SK-N-SH (cell line): ENCODE measurements at places on chromosomes 11 and 22. TPM values are rescaled to one million over a fixed set of nuclear protein-coding genes. Genes with fewer than 3 reads are reported as not detected.

FOLR3 gene
- polyA plus RNA-seq: not detected in 2 replicates

CFL1 gene
- polyA plus RNA-seq: 2,761 and 4,252 TPM in 2 replicates

CECR2 gene
- not detected in 2 replicates for polyA plus RNA-seq

LUZP2 gene
- 0.03 and 0.06 TPM in 2 replicates for polyA plus RNA-seq

PRG3 gene
- polyA plus RNA-seq: not detected in 2 replicates

MS4A8 gene
- polyA plus RNA-seq: not detected in 2 replicates

NAV2 gene
- polyA plus RNA-seq: 19.0 and 26.2 TPM in 2 replicates

PCF11 gene
- 22.4 and 35.3 TPM in 2 replicates for polyA plus RNA-seq

CASP5 gene
- not detected in 2 replicates for polyA plus RNA-seq

RAB6A gene
- 39.1 and 48.8 TPM in 2 replicates for polyA plus RNA-seq

ACR gene
- 0.08 and 0.15 TPM in 2 replicates for polyA plus RNA-seq

RFPL2 gene
- 0.05 and 0.06 TPM in 2 replicates for polyA plus RNA-seq

OR5P2 gene
- polyA plus RNA-seq: not detected in 2 replicates

GRCh38 chr22:49329636-49330035 lies 498.0 kb downstream of the BRD1 start:
- DNase-seq: no peak

- DNase-seq: peak; percentile 59
These were observed 18.8 kb upstream of the ADORA2A start for GRCh38 chr22:24408630-24409029.

GRCh38 chr11:5500393-5500801 lies 9.4 kb downstream of the UBQLN3 start:
- no peak for DNase-seq

GRCh38 chr11:64084146-64084950 lies 48.6 kb downstream of the FLRT1 start:
- DNase-seq: no peak

DNA sequence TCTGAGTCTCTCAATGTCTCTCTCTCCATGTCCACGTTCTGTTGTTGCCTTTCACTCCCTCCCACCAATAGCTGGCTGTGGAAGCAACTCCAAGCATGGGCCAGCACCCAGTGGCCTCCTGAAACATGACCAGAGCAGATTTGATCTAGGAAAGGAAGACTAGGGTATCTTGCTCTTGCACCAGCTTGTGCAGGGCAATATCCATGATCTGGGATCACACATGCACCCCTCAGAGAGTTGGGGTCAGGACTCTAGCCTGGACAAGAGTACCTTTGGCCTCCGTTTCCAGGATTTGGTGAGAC lies 34.5 kb upstream of the RIC3 start:
- DNase-seq: no peak

DNA sequence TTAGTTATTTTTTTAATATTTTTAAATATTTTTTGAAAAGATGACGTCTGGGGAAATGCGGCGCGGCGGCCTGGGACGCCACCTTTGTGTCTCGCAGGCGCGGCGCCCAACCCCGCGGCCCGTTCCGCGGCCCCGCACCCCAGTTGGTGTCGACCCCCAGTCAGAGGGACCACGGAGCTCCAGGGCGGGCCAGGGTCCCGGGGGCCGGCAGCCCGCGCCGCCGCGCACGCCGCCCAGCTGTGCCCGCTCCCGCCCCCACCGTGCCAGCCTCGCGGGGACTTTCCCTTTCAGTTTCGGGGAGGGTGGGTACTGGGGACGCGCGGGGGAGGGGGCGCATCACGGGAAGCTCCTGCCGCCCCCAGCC lies 1.6 kb downstream of the CCND1 start:
- DNase-seq: peak; percentile 57

- DNase-seq: no peak
These were observed 133.4 kb downstream of the DCDC1 start for GRCh38 chr11:31236143-31236542.

- no peak for DNase-seq
These were observed 16.7 kb downstream of the TMEM121B start for GRCh38 chr22:17104336-17104935.

- no peak for DNase-seq
These were observed 3.0 kb upstream of the TMEM132A start for GRCh38 chr11:60921259-60921658.

- no peak for DNase-seq
These were observed 67.2 kb downstream of the SLC17A6 start for GRCh38 chr11:22405377-22405776.

- DNase-seq: no peak
These were observed 25.0 kb upstream of the KRTAP5-7 start for GRCh38 chr11:71502026-71502425.

- DNase-seq: peak; percentile 73
These were observed 10.4 kb upstream of the TUB start for GRCh38 chr11:8070417-8071115.

DNA sequence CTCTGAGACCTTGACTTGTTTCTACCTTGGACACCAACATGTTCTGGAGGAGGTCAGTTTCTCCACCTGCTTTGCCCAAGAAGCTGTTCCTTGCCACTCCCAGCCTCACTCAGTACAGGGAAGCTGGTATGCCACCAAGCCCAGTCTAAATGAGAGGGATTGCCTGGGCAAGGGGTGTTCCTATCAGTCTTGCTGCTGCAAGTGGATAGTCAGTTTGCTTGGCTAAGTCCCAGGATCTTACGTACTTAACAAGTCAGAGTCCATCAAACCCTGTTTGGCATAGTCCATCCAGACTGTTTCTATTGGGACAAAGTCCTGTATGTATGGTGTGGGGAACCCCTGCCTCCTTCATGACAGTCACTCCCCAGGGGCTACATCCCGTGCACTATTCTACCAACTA lies 66.6 kb downstream of the RPL27A start:
- DNase-seq: no peak

- DNase-seq: no peak
These were observed 354 bp downstream of the POLR2L start for GRCh38 chr11:841981-842369.

GRCh38 chr11:128868841-128869671 lies 2.0 kb upstream of the KCNJ1 start:
- DNase-seq: no peak

DNA sequence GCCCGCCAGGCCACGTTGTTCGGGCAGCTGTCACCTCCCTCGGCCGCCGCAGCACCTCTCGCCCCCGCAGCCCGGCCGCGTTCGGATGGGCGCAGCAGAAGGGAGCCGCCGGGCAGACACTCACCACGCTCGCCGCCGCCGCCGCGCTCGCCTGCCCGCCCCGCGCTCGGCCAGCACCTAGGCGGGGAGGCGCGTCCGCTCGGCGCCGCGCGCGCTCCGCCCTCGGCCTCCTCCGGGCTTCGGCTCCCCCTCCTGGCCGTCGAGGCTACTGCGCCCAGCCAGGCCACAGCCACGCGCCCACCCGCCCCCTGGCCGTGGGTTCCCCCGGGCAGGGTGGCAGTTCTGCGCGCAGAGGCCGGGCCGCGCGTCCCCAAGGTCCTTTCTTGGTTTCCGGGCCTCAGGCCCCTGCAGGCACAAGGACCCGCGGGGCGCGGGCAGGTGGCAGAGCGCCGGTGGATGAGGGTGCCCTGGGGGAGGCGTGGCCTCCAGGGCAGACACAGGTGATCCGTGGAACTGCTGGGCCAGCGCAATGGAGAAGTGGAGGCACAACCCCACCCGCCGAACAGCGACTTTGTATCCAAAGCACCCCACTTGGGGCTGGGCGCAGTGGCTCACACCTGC lies at the start of gene SLC25A22:
TSS of gene SLC25A22 (minus strand) at position 189 of the 621 bp plus-strand sequence. CDS start 3,275 bp downstream, outside the sequence.
- peak; percentile 98 for DNase-seq

GRCh38 chr11:134906356-134906955 lies 494.4 kb upstream of the B3GAT1 start:
- no peak for DNase-seq

- no peak for DNase-seq
These were observed 3.6 kb downstream of the SLC43A1 start for GRCh38 chr11:57511741-57512430.

DNA sequence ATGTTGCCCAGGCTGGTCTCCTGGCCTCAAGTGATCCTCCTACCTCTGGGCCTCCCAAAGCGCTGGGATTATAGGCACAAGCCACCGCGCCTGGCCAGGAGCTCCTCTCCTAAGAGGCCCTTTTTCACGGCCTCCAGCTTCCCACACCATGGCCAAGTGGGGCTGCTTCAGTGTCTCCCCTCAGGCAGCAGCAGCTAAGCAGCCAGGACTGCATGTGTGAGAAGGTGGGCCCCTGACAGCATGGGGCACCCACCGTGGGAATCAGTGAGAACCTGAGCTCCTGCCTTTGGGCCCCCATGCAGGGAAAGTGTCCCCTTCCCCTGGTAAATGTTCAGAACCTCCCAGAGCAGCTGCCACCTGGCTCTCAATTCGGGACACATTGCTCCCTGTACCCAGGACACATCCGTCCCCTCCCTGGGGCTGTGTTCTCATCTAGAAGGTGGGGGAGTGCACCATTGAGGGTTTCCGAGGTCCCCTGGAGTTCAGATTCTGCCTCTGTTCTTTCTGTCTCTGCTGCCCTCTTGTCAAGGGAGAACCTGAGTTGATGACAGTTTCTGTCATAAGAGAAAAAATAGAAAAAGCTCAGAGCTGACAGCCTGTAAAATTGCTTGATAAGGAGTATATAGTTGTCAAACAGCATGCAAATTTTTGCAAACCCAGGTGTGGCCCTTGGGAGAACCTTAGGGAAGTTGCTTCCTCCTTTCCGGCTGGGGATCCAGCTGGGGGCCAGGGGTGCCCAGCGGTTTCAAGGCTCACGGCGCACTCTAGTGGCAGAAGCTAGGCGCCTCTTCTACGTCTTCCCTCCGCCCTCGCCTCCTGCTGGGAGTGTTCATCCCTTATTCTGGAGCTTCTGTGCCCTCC lies 29.7 kb downstream of the FAM83F start:
- peak; percentile 85 for DNase-seq

GRCh38 chr22:25833091-25833490 lies 91.1 kb downstream of the MYO18B start:
- DNase-seq: no peak

GRCh38 chr11:9703280-9703679 lies 39.4 kb downstream of the SWAP70 start:
- no peak for DNase-seq

DNA sequence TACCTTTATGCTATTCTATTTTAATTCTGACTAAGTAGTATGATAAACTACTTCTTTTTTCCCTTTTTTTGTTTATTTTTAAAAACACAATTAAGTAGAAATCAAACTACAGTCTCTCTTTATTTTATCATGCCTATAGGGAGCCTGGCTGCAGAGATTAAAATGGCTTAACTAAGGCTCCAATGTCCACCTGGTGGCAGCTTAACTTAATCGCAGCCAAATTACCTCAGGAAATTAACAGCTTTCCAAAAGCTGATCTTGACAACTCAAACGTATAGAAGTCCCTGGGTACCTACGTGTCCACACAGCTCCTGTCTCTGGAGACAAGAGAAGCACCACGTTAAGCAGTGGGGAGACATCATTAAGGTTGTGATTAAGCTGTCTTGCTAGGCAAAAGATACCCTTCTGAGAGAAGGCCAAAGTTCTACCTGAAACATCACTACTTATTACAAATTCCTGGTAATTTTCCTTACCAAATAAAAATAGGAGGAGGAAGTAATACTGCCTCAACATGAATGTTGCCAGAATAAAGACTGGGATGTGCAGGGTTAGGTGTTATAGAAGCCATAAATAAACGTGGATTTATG lies 63.2 kb upstream of the SNX19 start:
- DNase-seq: peak; percentile 8

DNA sequence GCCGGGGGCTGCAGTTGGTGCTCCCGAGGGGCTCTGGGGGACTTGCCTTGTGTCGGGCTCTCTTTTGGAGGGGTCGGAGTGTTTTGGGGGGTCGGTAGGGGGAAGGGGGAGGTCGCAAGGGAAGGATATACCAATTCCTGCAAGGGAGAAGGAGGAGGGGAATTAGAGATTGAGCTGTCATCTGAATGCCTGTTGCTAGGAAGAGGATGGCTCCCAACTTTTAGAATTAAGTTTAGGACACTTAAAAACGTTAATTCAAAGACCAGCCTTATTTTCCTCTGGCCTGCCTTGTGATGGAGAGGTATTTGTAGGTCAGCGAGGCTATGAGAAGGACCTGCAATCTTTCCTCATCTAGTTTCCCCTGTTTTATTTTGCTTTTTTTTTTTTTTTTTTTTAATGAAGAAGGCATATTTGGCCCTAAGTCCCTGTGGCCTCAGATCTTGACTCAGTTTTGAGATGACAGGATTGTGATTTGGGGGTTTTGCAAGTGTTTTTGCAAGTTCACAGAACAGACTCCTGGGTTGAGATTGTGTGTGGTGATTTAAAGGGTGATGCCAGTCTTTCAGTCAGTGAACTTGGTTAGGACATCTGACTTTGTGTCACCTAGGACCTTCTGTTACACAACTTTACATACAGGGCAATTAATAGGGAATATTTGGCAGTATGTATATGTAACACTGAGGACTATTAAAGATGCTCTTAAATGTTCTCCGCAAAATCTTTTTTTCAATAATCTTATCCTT lies 672 bp downstream of the TMEM135 start:
- DNase-seq: peak; percentile 12

DNA sequence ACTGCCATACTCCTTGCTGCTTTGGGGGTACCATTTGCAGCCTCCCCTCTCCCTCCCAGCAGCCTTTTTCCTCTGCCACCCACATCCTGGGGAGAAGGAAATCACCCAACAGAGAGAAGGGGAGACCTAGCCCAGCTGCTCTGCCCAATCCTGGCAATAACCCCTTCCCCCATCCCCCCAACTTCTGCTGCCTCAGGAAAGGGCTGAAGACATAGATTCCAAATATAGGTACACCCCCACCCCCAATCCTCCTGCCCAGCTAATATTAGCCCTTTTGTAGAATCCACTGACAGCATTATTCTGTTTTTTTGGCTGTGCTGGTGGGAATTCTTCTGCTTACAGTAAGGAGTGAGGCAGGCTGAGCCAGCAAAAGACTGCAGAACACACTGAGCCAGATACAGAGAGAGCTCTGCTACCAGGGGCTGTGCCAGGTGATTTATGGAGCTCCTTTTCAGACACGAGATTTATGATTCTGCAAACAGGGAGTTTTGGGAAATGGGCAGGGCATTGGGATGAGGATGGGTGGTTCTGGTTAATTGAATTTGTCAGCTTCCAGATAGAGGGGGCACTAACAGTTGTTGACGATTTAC lies 164.0 kb downstream of the TENM4 start:
- no peak for DNase-seq

DNA sequence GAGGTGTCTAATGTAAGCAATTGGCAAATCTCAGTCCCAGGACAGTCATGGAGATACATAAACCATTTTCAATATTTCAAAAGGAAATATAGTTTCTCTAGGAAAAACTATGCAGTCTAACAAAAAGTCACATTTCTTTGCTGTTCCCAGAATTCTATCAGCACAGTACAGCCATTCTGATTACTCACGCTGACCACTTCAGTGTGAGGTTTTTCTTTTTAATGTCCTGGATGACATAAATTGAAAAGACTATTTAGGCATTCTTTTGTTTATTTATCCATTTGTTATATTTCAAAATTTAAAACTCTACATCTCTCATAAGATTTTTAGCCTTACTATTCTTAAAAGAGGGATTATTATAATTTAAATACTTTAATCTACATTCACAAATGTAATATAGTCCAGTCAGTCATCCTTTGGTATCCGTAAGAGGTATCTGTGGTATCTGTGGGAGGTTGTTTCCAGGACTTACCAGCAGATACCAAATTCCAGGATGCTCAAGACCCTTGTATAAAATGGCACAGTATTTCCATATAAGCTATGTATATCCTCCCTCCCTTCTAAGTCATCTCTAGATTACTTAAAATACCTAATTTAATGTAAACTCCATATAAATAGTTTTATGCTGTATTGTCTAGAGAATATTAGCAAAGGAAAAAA lies 331.1 kb upstream of the PITPNB start:
- no peak for DNase-seq
